ENCODE measurements at places on chromosomes 4 and X.

DNA sequence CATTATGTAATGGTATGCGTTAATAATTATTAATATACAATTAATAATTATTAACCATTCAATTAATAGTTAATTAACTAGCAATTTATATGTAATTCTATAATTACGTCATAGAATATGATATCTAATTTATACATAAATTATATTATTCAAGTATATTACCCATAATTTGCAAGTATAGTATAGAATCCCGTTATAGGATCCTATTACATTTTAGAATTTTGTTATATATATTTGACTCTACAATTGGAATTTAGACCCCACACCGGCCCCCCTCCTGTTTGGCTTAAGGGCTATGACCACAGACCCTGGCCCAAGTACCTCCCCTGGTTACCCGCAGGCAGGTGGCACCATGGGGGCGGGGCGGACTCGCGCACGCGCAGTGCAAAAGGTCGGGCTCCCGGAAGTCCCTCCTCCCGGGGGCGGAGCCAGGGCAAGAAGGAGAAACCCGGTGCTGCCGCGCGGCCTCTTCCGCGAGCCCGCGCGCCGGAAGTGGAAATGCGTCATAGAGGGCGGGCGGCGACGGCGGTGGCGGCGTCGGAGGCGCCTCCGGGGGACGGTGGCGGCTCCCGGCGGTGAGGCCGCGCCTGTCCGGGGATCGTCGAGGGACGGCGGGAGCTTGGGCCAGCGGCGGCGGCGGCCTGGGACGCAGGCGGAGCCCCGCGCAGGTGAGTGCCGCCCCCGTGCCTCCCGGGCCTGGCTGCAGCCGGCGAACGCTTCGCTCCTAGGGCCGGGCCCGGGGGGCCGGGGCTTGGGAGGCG lies at the start of gene AKAP17A:
Gene AKAP17A, plus strand, starts transcription at position 503 of the 761 bp plus-strand sequence. CDS start 1,859 bp downstream, outside the sequence.
- peak; percentile 100 for DNase-seq

GRCh38 chr4:169899295-169899694 lies 126.9 kb downstream of the MFAP3L start:
- DNase-seq = no peak

DNA sequence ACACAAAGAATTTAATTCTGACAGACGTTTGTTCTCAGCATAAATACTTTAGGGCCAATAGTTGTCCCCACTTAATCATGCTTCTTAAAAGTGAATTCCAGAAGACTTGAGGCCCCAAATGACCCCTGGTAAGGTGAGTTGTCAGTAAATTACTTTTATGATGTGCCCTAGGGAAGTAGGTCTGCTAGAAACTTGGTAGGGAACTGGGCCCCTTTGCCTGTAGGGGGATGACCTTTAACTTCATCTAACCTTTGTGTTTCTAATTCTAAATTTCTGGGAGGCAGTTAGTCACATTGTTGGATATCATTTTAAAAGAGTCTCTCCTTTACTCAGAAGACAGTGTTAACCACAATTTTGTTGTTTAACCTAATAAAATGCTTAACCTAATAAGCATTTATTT lies 28.8 kb downstream of the HHIP start:
- DNase-seq = no peak

GRCh38 chrX:31268359-31268758 lies 196.5 kb upstream of the FTHL17 start:
- DNase-seq = no peak

DNA sequence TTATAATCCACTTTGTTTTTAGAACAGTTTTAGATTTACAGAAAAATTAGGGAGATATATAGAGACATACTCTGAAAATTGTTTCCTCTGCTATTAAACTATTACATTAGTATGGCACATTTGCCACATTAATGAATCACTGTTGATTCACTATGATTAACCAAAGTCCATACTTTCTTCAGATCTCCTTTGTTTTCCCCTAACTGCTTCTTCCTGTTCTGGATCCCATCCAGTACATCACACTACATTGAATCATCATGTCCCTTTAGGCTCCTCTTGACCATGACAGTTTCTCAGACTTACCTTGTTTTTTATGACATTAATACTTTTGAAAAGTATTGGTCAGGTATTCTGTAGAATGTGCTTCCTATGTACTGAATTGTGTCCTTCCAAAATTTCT lies 109.2 kb upstream of the EDNRA start:
- DNase-seq = no peak

GRCh38 chr4:86261636-86262035 lies 98.2 kb downstream of the MAPK10 start:
- DNase-seq = no peak

DNA sequence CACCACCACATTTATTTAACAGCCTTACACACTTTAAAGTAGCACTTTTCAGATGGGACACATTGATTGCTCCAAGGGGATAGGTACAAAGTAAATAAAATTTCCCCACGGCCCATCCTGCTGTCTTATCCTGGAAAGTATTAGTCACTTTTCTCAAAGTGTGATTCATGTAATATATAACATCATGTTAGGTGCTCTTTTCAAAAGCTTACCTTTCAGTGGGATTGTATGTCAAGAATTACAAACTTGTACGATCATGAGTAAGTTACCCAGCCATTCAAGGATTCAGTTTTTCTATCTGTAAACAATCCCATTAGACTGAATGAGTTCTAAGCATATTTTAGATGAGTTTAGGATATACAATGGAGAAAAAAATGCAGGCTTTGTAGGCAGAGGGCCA lies 876.6 kb upstream of the GRID2 start:
- no peak for DNase-seq

DNA sequence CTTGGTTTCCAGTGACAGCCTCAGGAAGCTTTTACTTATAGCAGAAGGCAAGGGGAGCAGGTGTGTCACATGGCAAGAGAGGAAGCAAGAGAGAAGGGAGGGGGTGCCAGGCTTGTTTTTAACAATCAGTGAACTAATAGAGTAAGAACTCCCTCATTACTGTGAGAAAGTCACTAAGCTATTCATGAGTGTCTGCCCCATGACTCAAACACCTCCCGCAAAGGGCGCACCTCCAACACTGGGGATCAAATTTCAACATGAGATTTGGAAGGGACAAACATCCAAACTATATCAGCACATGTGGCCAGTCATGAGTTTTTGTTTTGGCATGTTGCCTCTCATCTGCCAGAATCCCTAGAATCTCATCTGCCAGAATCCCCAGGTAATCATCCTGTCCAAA lies 183.5 kb upstream of the C1QTNF7 start:
- DNase-seq = no peak

DNA sequence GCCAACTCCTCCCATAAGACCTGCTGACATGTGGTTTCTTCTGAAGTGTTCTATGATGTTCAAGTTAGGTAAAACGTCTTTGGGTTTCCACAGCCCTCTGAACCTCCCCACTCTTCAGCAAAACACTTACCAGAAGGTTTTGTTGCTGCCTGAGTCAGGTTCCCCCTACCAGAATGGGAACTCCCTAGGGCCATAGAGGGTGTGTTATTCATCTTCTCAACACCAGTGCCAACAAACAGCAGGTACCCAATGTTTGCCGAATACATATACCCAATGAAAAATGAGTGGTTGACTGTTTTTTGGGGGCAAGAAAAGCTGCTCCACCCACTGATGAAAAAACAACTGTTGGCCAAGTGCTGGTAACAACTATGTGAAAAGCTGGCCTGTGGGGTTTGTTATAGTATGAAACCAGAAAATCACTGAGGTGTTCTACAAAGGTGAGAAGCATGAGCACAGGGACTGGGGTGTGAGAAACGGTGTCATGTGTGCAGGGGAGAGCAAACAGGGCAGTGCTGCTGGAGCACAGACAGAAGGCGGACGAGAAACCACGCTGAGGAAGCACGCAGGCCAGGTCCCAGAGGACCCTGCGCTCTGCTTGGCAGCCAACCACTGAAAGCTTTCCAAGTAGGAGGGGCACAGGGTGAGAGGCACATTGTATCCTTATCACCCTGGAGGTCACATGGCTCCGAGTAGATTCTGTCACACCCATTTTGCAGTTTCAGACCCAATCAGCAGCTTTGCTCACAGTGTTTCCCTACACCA lies 28.8 kb downstream of the ATP8A1 start:
- DNase-seq = peak; percentile 11

- no peak for DNase-seq
Observed at GRCh38 chr4:67342291-67342690, 203.0 kb downstream of the CENPC start.

- DNase-seq = no peak
Observed at GRCh38 chrX:154457491-154458115, 478 bp upstream of the PLXNA3 start.

GRCh38 chr4:18508786-18509185 lies 487.2 kb upstream of the LCORL start:
- no peak for DNase-seq

- DNase-seq = no peak
Observed at GRCh38 chrX:125132274-125132673, 187.4 kb upstream of the TEX13C start.

GRCh38 chr4:40948014-40948413 lies 198.3 kb downstream of the NSUN7 start:
- no peak for DNase-seq

DNA sequence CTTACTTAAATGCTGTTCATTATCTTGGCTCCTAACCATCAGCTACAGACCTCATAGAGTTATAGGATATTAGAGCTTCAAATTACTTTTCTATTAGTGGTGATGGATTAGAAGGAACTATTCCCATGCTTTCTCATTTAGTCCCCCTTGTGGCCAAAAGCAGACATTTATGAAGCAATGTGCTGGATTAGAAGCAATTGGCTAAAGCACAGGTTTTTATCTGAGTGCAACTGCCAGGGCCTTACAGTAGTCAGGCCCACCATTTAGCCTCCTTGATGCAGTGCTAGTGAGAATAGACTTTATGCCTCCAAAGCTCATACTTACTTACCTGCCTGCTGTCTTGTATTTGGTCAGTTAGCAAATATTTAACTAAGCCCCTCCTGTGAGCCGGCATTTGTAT lies 93.0 kb downstream of the TSPAN7 start:
- no peak for DNase-seq

GRCh38 chr4:122749704-122750454 lies 17.4 kb downstream of the BBS12 start:
- no peak for DNase-seq

DNA sequence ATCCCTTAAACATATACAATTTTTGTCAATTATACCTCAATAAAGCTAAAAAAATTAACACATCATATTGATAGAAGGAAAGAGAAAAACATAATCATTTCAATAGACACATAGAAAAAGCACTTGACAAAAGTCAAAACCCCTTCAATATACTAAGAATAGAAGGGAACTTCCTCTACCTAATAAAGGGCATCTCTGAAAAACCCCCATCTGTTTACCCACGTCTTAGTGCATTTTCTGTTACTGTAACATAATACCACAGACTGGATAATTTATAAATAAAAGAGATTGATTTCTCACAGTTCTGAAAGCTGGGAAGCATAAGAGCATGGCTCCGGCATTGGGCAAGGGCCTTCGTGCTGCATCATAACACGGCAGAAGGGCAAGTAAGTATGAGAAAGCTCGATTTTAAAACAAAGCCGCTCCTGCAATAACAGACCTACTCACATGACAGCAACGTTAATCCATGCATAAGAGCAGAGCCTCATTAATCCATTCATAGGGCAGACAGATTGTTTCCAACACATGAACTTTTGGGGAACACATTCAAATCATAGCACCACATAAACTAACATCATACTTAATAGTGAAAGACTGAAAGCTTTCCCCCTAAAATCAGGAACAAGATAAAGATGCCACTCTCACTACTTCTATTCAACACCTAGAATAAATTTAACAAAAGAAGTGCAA lies 15.7 kb downstream of the STEEP1 start:
- no peak for DNase-seq

- peak; percentile 66 for DNase-seq
Observed at GRCh38 chrX:2690856-2691542, at the start of gene CD99. TSS of gene CD99 (plus strand) at chrX:2691295. CDS start at chrX:2691361, 66 bp downstream.

DNA sequence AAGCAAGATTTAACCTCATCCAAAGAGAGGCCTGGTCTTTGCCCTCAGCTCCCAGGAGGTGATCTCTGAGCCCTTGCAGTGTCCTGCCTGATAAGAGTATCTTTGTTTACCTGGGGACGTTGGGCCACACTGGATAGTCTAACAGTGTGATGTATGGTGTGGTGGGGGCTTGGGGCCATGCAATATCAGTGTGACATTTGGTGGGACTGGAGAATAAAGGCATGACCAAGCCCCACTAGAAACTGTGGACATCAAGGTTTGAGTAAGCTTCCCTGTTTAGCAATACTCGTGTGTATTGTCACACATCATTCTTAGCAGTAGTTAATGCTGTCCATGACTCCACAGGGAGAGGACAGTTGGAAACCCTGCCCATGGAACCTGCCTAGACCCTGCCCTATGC lies 34.4 kb downstream of the BBS12 start:
- no peak for DNase-seq

GRCh38 chr4:156558373-156559025 lies 413.1 kb downstream of the PDGFC start:
- DNase-seq = no peak

DNA sequence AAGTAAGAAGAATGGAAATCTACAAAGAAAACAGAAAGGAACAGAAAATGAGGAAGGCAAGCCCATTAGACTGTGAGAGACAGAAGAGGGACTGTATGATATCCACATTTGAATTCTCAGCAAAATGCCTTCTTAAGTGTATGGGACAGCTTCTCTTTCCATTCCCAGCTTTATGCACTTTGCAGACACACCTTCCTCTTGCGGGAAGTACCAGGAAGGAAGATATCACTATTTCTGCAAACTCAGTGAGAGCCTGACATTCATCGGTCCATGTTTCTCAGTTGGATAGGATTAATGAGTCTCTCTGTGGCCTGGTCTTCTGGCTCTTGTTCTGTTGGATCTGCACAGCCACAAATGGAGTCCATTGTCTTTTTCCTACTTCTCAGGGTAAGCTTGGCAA lies 31.6 kb upstream of the DHX15 start:
- DNase-seq = no peak

All from stimulated activated CD4-positive, alpha-beta T cell treated with anti-CD3 and anti-CD28 coated beads, Interleukin-12 subunit alpha, Interleukin-12 subunit beta, amount 100 ng/mL, for 24 hours (primary cell).